Ovary (tissue), 10 donors: ENCODE measurements at places on chromosomes 5 and 9. TPM values are rescaled to one million over a fixed set of nuclear protein-coding genes. Genes with fewer than 3 reads are reported as not detected.

DNA sequence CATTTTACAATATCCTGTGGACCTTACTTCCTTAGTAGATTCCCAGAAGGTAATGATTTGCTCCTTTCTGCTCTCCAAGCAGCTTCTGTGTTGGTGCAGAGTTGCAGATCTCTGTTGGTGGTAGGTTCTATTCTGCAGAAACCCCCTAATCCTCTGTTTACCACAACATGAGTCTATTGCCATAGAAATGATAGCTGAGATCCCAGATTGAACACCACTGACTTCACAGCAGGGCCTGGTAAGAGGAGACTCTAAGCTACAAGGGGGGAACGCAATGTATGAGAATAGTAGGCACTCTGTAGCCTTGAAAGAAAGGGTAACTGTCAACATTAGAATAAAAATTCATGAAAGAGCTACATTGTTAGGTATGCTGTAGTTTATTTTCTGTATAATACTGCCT, 59.5 kb downstream of the MUSK start:
- no peak for DNase-seq

DNA sequence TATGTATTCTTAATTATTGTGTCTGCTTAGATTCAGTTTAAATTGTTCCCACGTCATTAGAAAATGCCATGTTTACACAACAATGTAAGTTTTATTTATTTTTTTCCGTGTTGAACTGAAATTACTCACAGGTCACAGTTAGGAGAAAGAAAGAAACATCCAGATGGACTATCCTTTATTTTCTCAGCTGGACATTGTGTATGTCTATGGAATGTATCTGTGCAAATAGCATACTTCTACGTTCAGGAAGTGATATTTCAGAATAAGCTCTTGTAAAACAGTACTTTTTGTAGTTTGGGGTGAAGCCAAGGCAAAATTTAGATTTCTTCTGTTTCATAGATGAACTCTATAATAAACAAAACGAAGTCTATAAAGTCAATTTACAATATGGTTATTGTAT, 249.0 kb upstream of the ZNF608 start:
- DNase-seq: no peak

Gene CORO2A
- 0.95 TPM for total RNA-seq

Gene HRCT1
- 3.1 TPM for total RNA-seq

DNA sequence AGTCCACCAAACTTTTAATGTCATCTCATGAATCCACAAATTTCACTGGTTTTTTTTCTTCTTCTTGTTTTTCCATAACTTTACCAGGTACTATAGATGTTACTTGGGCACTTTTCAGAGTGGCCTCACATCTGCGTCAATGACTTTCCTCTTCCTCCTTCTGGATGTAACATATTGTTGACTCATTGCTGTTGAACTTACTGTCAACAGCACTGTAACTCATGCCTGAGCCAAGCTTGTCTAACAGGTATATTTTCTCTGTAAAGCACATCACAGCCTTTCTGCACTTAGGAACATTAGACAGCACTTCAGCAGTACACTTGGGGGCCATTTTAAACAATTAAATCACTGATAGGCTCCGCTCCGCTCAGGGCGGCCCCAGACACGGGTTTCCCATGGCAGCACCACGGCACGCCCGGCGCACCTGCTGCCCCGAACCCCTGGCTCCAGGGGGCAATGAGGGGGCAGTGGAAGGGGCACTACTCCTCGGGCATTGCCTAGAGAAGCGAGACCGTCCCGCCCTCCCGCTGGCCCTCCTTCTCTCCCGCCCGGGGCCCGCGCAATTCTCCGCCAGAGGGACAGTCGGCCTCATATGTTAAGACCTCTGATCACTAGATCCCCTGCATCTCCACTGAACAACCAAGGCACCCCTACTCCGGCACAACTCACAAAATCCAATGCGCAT, 41.9 kb upstream of the SPATA31C2 start:
- no peak for DNase-seq

Gene DDX4
- not detected for total RNA-seq

DNA sequence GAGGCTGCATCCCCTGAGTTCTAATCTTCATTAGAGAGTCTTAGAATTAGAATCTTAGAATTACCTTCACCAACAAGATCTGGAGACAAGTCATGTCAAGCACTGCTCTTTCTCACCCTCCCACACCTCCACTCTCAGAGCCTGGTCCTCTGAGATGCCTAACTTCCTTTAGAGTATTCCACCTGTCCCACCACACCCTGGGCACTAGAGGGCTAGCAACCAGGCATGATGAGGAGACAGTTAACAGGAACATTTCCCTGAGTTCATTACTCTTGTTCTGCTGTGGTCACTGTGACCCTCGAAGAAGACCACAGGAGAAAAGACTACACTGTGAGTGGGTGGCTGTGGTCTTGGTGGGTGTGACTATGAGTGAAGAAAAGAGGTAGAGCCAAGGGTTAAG, 25.2 kb upstream of the MAP1B start:
- DNase-seq: no peak

DNA sequence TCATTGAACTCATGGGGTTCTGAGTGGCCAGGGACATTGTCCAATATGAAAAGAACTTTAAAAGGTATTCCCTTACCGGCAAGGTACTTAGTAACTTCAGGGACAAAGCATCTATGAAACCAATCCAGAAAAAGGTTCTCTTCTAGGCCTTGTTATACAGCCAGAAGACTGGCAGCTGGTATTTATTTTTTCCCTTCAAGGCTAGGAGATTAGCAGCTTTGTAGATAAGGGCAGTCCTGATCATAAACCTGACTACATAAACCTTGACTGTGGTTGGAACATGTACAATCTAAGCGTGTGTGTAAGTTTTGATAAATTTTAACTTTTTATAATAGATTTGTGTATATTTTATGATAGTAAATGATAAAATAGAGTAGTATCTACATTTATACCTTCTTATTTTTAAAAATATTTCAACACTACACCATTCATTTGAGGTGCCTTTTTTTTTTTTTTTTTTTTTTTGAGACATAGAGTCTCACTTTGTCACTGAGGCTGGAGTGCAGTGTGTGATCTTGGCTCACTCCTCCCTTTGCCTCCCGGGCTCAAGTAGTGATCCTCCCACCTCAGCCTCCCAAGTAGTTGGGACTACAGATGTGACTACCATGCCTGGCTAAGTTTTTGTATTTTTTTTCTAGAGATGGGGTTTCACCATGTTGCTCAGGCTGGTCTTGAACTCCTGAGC, 24.5 kb downstream of the RANBP17 start:
- no peak for DNase-seq

DNA sequence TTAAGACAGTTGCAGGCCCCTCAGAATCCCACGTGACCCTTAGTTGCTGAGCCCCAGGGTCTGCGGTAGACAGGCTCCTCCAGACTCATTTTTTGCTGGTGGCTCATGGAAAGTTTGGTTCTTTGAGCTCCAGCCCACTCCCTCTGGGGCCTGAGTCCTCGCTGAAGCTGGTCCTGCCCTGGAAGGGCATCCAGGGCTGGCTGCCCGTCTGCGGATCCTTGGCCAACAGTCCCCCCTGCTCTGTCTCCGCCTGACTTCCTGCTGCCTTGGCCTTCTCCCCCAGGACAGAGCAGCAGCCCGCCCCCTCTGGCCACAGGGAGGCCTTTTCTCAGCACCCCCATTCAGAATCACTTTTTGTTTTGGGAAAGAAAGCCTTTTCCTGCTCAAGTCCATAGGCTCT, 24.4 kb downstream of the SLC6A7 start:
- no peak for DNase-seq

Gene IL13
- total RNA-seq: not detected

DNA sequence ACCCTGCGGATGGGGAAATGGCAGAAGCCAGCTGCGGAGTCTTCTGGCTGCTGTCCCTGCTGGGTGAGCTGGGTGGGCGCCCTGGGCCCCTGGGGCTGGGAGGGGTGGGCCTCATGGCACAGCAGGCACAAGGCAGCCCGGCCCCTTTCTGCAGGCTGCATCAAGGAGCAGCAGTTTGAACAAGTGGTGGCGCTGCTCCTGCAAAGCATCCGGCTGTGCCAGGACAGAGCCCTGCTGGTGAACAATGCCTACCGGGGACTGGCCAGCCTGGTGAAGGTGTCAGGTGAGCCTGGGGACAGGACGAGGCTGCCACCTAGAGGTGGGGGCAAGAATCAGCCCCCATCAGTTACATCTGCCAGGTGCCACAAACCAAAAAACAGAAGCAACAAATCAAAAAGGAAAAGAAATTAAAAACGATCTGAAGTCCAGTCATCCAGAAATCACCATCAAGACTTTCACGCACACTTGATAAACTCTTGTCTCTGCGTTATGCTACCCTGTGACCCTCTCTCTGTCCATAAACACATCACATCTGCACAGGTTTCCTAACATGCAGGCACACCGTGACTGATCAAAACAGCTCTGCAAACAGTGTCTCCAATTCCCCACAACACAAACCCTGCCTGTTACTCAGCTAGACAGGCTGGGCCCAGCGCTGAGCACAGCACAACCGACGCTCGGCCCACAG, 13.9 kb downstream of the REXO4 start:
- DNase-seq: no peak

Gene NUP155
- 32.5 TPM for total RNA-seq

Gene CDX1
- total RNA-seq: 0.58 TPM

DNA sequence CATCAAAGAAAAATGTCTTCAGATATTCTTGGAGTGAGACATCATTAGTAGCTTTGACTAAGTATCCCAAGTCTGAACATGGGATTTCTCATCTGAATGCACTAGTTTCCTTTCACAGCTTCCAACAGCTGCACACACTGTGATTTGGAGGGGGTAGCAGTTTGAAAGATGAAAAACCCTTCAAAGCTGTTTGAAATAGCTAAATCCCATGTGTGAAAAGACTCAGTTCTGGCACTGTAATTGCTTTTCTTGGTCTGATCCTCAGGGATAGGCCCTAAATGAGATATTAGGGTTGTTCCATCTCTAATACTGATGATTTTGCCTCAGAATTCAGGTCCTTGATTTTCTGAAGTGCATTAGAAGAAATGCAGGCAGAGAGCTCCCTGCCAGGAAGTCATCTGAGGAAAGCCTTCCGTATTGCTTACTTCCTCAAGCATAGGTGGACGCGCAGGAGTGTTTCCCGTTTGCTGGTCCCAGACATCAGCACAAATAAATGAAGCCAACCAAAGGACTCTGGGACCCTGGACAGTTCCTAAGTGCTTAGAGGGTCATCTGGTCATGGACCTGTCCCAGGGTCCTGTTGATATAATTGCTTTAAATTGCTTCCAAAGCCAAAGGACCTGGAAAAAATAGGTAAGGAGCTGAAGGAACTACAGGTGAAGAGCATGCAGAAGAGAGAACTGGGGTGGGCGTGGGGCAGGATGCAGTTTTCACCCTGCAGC, 25.6 kb upstream of the FRMPD1 start:
- DNase-seq: no peak

DNA sequence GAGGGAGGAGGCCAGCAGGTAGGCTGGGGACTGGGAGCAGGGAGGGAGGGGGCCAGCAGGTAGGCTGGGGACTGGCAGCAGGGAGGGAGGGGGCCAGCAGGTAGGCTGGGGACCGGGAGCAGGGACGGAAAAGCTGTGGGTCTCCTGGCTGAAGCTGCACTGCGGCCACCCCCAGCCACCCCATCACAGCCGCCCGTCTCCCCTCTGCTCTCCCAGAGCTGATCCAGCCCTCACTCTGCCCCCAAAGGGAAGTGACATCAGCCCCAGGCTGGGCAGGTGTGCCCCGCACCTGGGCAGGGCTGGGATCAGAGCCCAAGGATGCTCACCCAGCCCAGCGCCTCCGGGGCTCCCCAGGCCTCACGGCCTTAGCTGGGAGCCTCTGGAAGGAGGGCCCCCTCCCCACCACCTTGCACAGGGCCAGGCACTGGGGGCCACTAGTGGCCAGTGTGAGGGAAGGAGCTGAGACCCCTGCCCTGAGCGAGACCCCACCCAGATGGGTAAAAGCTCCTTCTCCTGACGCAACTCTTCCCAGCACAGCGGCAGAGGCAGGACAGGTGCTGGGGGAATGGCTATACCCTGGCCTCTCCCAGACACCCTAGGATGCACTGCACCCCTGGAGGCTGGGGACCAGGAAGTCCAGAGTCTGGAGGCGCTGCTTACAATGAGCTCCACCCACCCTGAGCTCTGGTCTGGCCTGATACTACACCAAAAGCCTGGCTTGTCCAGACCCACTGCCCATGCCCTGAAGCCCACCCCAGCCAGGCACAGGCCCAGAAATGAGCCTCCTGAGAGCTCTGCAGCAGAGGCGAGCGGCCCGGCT, 11.6 kb downstream of the AGPAT2 start:
- no peak for DNase-seq

DNA sequence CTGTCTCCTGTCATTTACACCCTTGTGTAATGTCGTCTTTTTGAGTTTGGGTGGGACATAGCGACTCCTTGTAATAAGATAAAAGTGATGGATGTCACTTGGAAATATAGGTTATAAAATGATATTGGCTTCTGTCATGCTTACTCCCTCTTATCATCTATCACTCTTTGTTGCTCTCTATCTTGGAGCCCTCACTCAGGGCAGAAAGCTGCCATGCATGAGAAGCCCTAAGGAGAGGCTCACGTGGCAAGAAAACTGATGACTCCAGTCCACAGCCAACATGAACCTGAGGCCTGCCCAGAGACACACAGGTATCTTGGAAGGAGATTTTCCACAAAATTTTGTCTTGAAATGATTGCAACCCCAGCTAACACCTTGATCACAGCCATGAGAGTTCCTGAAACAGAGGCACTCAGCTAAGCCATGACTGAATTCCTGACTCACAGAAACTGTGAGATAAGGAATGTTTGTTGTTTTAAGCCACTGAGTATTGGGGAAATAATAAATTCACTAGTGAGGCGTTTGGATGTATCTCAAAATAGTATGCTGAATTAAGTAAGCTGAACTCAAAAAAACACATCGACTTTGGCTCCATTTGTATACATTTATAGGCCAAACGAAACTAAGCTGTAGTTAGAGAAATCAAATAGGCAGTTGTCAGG, 216.7 kb downstream of the CDH18 start:
- DNase-seq: no peak

DNA sequence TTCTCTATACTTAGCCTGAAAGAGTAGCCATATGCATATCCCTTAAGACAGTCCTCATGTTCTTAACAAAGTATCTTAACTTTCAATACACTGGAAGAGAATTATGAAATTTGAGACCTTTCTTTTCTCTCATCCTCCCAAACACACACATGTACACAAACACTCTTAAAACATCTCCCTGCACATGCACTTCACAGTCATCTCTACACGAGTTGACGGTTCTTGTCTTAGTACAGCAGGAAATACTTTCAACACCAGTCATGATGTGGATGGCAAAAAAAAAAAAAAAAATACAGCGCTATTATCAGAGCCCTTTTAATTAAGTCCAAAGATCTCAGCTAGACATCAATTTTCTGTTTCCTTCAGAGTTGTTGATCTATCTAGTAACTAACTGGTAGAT, 43.6 kb upstream of the PCSK1 start:
- DNase-seq: no peak

DNA sequence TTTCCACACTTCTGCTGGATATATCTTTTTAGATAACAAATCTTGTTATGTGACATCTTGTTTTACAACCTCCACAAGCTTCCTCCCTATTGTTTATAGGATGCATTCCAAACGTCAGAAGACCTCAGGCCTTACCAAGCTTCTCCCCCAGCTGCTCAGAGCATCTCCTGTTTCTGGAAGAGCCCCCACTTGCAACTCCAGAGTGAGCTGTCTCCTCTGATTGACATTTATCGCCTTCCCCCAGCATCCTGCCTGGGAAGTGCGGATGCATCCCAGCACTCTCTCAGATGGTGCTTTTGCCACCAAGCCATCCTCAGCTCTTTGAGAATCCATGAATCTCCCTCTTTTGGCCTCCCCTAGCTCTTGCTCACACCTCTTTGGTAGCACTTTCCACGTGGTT, 123.5 kb downstream of the LRRC70 start:
- DNase-seq: no peak
